ENCODE measurements at places on chromosomes 3 and 15.

DNA sequence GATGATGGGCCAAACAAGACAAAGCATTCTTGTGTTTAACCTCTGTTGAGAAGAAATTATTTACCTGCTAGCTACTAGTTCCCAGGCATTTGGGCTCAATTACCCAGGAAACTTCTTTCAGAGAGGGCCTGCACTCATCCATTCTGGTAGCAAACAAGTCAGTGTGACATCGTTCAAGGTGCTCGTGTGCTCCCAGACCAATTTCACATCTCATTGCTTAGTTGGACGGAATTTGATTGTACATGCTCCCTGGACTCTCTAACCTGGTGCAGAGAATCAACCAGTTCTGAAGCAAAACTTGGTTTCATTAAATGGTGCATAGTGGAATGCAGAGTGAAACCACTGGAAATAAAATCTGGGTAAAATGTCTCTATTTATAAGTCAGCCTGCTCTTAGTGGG lies 392.7 kb downstream of the LSAMP start:
- DNase-seq, result no peak

DNA sequence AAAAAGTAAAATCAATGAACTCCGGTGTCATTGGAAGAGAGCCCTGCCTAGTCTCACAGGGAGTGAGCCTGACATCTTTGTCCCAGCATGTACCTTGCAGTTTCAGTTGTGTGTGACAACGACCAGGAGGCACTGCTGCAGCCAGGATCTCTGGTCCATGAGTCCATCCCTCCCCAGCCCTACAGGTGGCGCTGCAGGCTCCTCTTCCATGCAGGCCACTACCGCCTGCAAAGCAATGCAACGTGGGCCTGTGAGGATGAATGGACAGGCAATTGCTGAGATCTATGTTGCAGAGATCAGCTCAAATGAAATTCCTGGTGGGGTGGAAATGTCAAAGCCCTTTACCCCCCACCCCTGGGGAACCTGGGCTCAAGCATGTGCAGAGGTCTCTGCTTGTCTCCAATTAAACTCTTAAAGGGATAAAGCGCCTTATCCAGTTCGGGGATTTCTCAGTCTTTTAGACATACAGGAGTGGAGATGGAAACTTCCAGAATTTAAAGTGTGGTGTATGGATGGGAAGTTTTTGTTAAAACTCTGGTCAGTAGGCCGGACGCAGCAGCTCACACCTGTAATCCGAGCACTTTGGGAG lies 35.8 kb downstream of the TKT start:
- peak; percentile 71 for DNase-seq

DNA sequence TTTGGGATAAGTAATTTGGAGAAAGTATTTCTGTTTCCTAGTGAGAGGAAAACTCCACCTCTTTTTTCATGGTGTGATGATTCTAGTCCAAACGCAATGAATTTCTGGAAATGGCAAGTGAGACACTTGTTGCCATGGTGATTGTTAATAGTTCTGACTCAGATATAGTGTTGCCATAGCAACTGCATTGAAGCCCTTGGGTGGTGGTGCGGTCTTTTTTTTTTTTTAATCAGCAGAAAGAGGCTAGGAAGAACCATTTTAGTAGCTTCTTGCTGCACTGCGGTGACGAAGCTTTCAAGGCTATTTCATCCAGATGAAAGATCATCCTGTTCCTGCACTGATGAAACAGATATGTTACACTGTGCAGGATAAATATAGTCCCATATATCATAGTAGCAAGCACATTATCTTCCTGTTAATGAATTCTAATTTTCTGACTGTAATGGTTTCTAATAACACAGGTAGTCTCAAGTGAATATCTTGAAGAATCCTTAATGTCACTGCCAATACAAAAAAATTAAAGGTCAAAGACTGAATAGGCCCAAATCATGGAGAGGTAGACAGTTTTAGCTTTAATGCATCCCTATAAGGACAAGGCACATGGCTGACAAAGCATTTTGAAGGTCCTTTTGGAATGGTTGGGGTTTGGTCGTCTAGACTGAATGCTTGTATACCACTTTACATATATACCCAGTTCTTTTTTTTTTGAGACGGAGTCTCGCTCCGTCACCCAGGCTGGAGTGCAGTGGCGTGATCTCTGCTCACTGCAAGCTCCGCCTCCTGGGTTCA lies 125.1 kb upstream of the ZBTB20 start:
- DNase-seq, result peak; percentile 74

DNA sequence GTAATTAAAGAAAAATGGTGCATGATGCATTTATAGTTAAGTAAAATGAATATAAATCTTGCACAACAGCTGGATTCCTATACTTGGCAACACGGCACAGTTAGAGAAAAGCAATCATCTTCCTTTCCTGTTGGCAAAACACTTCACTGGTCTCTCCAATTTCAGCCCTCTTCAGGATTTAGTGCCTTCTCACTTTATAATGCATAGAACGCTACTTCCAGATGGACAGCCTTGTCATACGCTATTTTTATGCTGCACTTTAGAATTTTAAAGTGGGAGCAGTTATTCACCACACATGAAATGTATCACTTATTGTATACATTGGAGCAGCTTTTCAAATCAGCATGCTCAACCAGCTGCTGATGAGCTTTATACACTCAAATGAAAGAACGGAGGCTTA lies 194.4 kb upstream of the GBE1 start:
- peak; percentile 5 for DNase-seq

DNA sequence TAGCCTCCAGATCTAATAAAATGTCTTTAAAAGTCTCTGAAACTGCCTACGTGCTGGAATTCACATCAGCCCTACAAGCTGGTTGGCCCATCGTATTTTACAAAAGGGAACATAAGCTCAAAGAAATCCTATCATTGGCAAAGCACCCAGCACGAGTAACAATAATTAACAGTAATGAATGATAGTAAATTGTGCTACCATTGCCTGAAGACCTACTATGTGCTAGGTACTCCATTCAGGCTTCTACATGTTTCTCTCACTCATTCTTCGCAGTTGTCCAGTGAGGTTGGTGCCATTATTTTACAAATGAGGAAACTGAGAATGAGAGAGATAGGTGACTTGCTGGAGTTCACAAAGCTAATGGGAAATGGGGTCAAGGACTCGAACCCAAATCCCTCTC lies 7.1 kb upstream of the EPHB3 start:
- DNase-seq, result no peak
